Iris pigment epithelial cell (primary cell): ENCODE measurements at places on chromosomes 1 and 21.

- no peak for DNase-seq
Observed at GRCh38 chr1:4678066-4678717, 23.8 kb downstream of the AJAP1 start.

GRCh38 chr21:37136261-37136660 lies 63.2 kb downstream of the TTC3 start:
- DNase-seq, result no peak

GRCh38 chr1:92968138-92969032 lies 7.1 kb upstream of the DIPK1A start:
- peak; percentile 19 for DNase-seq

DNA sequence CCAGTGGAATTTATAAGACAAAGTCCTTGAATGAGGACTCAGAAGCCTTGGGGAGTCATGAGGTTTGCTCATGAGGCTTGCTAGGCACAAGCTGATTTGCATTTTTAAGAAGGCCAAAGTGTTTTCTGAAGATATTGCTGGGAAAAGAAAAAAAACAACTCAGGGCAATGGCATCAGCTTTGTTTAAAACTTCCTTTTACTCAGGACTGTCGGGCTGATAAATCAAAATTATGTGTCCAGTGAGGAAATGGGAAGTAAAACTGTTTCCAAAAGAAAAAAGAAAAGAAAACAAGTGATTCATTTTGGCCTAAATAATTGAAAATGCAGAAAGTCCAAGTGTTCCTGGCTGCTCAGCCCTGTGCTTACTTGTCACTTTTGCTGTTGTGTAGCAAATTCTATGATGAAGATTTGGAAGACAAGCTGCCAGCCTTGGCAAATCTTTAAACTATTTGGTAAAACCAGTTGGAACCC lies 282.4 kb downstream of the HLX start:
- no peak for DNase-seq

GRCh38 chr1:203351037-203351625 lies at the start of gene FMOD:
TSS of gene FMOD (minus strand) at chr1:203351122. CDS start at chr1:203348270, 2,852 bp downstream.
- DNase-seq, result peak; percentile 66

- DNase-seq, result no peak
Observed at GRCh38 chr1:29812408-29813135, 576.2 kb downstream of the PTPRU start.

DNA sequence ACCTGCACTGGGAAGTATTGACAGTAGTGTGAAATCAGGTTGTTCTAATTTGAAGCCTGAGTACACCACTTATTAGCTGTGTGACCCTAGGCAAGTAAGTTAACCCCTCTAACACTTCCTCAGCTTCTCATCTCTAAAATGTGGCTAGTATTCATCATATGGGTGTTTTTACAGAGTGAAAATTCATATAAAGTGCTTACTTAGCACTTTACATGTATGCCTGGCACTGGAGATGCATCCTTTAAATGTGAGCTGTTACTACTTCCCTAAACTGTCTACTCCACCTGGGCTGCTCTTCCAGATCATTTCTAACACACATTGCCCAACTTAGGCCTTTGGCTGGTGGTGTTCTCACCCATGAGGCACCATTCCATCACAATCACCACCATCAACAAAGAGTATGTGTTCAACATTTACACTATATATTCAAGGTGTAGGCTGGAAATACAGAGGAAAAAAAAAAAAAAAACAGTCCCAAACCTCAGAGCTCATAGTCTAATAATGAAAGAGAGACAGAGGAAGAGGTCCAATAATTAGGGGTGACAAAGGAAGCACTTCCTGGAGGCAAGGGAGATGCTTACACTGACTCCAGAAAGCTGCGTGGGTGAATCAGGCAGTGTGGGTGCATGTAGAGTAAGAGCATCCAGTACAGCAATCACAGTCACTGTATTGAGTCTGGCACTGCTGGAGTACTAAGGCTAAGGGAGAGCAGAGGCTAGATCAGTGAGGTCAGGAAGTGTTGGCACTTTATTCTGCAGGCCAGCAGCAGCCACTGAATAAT lies 3.6 kb downstream of the STX6 start:
- no peak for DNase-seq

GRCh38 chr1:54558434-54559030 lies 10.5 kb downstream of the ACOT11 start:
- no peak for DNase-seq

DNA sequence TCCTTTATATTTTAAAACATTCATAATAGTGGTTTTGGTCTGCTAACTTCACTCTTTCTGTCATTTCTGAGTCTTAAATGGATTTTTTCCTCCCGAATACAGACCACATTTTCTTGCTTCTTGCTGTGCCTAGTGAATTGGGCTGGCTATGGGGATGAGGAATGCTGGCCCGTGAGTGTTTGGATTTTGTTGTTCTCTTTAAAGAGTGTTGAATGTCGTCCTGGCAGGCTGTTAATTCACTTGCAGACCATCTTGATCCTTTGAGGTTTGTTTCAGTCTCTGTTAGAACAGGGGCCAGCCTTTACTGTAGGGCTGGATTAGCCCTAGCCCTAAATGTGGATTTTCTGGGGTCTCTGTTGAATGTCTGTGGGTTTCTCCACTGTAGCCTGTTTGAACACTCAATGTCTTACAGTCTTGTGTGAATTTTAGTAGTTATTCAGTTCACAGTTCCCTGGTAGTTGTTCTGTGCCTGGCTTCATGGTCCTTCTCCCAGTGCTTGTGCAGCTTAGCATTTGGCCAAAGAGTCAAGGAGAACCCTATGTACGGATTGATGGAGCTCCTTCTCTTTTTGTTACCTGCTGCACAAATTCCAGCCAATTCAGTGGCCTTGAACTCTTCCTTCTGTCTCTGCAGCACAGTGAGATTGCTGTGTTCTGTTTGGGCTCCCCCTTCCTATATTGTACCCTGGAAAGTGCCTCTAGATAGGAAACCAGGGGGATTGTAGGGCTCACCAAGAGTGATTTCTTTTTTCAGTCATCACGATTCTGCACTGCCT lies 95.7 kb downstream of the DYRK1A start:
- DNase-seq, result no peak

GRCh38 chr1:165531021-165531420 lies 12.8 kb upstream of the LRRC52 start:
- no peak for DNase-seq

DNA sequence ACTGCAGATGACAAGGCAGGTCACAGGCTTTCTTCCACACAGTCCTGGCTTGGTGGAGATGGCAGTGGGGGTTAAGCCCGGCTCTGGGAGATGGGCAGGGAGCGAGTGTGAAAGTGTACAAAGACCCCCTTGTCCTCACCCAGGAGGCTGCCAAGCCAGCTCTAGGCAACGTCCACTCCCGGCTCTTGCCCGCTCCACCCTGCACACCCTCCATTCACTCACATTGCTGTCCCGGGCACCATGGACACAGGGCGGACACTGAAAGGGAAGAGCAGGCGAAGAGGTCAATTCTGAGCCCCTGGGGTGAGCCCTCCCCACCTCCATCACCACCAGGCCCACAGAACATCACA lies 8.9 kb downstream of the COL16A1 start:
- DNase-seq, result no peak

GRCh38 chr1:112981426-112981825 lies 25.4 kb upstream of the SLC16A1 start:
- DNase-seq, result no peak

GRCh38 chr1:160130939-160131338 lies 15.4 kb downstream of the ATP1A2 start:
- DNase-seq, result no peak

DNA sequence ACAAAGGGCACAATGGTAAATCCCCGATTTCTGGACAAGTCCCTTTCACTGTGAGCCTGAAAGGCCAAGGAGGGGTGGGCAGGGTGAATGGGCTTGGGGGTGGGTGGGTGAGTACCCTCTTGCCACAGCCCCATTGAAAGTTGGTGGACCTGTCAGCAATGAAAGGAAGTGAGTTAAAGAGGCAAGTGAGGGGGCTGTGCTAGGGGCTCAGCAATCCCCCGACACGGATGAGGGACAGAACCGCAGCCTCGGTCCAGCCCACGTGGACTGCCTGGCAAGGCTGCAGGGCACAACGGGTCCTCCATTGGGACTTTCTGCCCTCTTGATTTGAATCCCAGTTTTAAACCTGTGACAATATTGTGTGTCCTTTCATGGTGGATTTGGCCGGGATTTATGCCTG lies 255.3 kb downstream of the FOXD2 start:
- DNase-seq, result no peak

DNA sequence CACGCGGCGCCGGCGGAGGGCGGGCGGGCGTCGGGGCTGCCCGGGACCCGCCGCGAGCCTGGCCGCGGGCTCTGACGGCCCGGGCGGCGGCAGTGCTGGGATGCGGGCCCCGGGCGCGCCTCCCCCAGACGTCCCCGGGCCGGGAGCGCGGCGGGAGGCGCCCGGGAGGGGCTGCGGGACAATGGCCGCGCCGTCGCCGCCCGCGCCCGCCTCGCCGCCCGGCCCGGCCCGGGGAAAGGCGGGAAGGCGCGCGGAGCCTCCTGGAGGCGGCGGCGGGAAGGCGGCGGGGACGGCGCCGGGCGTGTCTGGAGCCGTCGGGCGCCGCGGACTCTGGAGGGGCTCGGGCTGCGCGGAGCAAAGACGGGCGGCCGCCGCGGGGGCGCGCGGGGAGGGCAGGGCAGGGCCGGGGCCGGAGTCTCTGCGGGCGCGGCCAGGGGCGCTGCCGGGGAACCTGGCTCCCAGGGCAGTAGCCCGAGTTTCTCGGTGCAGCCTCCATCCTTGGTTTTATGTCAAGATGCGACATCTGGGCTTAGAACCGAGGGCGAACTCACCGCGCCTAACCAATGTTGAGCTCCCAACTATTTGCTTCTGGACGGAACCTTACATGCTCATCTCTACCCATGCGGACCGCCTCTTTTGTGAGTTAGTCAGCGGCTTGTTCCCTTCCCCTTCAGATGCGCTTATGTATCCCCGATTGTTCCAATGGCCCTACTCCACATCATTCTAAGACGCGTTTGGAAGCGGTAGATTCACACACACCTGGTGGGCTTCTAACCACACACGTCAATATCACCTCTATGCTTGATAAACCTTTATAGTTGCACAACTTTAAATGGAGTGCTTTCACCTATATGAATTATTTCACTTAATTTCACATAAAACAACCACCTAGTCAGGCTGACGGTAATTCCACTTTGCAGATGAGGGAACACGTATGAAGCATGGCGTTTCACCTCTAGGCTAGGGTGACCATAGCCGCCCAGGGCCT lies 651 bp downstream of the ZBTB8A start:
- DNase-seq, result peak; percentile 59

GRCh38 chr1:28578696-28579218 lies 13.3 kb upstream of the RAB42 start:
- no peak for DNase-seq

DNA sequence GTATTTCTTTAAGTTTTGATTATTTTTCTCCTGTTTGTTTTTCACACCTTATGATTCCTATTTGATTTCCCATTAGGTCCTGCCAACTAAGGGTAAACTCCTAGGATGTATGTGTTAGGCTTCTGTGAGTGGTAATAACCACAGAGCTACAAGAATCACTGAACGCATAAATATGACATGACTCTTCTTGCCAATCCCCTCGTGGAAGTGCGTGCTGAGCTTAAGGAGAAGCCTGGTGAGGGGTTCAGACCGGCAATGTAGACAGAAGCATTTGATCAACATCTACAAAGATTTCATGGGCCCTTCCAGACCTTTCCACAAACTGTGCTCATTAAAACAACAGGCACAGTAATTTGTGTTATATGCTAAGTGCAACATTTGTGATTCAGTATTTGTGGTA lies 273.8 kb upstream of the SNX7 start:
- peak; percentile 66 for DNase-seq

DNA sequence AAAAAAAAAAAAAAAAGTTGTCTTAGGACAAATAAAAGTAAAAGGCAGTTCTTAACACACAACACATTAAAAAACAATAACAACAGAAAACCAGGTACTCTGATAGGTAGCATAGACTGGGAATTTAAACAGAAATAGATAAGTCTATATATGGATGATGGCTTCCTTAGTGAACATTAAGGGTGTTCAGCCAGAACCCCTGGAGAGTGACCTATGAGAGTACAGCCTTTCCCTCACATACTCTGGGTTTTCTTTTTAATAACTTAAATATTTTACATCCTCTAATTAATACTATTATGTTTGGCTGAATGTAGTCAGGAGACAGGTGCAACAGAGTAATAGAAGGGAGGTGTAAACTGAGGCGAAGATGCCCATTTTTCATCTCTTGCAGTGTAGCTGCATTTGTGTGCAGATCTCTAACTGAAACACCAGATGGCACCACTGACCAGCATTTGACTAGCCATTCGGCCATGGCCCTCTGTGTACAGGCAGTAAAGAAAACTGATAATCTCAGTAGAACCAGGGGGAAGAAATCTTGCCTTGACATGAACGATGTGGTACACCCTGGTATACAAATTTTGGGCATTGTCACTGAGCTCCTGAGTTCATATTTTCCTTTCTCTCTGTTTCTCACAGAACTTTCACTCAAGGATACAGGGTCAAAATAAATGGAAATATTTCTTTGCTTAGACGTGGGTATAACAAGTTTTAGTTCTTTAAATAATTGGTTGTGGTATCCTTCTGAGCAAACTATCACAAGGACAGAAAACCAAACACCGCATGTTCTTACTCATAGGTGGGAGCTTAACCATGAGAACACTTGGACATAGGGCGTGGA lies 7.6 kb downstream of the TTF2 start:
- peak; percentile 62 for DNase-seq
